ENCODE measurements at places on chromosomes 4 and X.
A peak's percentile ranks its signal among the peaks of the same experiment; 100 is the strongest.

DNA sequence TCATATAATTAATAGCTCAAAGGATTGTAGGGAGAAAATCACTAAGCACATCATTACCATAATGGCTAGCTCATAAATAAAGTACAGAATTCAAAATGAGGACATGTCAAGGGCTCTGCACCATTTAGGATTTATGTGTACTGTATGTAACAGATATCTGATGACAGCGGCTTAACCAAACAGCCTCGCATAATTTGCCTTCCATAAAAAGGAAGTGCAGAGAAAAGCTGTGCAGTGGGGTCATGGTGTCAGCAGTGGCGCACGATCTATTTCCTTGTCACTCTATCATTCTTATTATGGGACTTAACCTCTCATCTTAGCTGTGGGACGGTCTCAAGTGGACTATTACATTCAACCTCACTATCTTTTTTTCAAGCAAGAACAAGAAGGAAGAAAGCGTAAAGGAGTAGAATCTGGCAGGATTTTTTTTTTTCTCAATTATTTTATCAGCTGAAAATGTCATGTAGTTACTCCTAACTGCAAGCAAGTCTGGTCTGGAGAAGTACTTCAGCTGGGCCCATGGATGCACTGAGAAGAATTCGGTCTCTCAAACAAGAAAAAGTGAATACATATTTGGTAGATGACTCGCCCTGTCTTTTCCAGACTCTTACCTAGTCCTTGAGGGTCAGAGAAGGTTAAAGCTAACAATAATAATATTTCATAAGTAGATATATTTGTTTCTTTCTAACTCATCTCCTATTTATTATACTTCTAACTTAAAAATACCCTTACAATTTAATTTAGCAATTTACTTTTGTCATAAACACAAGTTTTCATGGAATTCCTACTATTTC is 94.6 kb downstream of the COX18 start:
- DNase-seq, result no peak

- DNase-seq, result no peak
Measured at GRCh38 chrX:47210661-47211425, 7.6 kb upstream of the CDK16 start.

DNA sequence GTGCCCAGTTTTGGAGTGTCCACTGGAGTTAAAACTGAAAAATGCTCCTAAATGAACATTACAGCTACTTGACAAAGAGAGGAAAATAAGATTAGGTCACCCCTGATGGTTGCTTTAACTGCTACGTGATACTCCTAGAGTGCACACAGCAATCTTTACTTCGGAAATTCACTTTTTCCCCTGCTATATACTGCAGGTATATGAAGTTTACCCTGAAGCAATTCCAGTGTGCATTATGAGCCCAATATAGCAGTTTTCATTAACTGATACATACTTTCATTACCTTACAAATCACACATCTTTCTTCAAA is 773 bp upstream of the ZNF827 start:
- DNase-seq, result no peak

DNA sequence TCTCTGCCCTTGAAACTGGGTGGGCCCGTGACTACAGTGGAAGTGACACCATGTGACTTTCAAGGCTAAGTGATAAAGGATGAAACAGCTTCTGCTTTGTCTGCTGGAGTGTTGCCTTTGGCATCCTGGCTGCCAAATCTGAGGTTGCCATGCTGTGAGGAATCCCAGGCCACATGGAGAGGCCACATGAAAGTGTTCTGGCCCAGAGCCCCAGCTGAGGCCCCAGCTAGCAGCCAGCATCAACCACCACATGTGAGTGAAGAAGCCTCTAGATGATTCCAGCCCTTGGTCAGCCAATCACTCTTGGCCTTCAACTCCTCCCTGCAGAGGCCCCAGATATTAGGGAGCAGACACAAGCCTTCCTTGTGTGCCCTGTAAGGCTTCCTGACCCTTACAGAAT is 94.4 kb upstream of the BCOR start:
- DNase-seq, result no peak

DNA sequence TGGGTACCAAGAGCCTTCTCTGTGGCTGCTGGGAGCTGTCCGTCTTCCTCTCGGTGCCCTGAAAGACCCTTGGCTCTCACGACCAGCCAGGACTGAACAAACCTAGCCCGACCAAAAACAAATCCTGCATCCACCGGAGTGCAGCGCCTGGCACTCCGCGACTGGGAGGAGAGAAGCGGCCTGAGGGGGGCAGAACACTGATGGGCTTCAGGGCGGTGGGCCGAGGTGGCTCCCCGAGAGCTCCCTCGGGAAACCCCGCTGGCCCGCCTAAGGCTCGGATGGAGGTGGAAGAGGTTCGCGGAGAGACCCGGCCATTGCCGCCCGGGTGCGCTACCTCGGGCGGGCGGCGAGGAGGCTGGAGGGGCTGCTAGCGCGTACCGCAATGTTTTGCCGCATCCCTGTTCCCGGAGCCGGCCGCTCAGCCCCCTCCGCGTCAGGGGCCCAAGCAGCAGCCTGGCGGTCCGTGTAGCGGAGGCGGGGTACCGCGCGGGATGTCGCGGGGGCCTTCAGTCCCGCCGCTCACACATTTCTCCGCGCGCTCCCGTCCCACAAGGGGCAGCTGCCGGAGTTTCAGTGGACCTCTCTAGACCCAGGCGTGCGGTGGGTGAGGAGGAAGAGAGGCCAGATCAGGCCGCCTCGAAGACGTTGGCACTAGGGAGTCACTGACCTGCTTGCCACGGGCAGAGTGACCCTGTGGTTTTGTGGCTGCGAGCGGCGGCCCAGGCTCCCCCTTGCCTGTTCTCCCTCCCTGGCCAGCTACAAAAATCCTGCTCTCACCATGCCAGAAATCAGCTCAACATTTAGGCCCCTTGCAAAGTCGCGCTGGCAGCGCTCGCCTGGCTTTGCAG is 2.2 kb downstream of the SLITRK4 start:
- no peak for DNase-seq

GRCh38 chr4:114694770-114695169 is 96.2 kb downstream of the UGT8 start:
- DNase-seq, result peak; percentile 6

- no peak for DNase-seq
Measured at GRCh38 chr4:153140294-153140693, 63.9 kb upstream of the TRIM2 start.

GRCh38 chrX:37603938-37604409 is 32.5 kb downstream of the LANCL3 start:
- DNase-seq, result no peak

DNA sequence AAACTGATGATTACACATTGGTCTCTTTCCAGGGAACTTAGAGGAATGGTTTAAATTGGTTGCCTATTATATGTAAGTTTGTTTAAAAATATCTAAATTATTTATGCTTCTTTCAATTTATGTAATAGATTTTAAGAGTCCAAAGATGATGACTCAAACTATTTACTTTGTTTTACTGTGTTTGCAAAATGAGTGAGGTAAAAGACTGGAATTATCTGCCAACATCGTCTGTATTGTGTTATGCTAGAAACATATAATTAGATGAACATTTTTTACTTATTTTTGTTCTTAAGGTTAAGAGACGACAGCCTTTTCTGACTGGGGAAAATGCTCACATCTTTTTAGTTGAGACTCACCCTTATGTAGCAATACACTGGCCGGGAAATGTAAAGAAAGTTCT is 51.1 kb upstream of the SYTL5 start:
- DNase-seq, result no peak

DNA sequence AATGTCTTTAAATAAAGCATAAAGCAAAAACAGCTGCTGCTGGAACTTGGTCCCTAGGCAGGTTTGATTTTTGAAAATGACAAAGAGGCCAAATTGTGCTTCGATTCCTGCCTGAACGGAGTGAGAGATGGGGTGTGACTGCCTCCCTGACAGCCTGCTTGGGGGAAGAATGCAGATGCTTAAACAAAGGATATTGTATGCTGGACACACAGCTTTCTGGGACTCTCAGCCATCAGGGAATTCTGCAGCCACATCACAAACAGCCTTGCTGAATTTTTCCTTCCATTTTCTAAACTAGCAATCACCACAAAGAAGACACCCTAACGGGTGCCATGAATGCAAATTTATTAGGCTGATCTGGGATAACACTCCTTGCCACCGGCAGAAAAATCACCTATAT is 83.9 kb upstream of the CPEB2 start:
- DNase-seq, result no peak

DNA sequence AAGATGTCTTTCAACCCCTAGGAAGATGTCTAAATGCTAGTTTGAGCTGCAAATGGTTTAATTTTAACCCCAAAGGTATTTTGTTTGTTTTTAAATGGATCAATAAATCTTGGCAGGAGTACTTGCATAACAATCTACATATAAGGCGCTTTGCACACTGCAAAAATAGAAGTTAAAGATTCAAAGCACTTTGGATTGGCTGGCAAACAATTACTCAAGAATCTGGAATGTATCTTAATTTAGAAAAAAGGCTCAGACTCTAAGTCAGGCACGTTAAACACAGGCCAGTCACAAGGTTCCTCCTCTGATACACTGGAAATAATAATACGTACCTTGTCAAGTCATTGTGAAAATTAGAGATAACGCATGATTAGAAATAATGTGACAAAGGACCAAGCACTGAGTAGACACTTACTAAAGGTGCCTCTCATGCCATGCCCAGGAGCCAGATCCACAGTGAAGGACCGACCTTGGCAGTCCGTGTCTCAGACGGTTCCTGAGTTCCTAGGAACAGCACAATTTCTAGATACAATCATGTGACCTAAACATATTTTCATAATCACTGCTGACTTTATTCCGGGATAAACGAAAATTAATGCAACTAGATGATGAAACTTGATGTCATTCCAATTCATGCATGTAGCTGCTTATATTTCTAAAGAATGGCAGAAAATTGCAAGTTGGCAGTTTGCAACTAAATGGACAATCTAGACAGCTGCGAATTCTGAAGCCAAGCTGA is 49.6 kb downstream of the PROM1 start:
- no peak for DNase-seq

GRCh38 chr4:13640149-13640940 is 12.8 kb upstream of the BOD1L1 start:
- DNase-seq, result peak; percentile 77

GRCh38 chr4:39715788-39716187 is 17.9 kb downstream of the UBE2K start:
- DNase-seq, result no peak

DNA sequence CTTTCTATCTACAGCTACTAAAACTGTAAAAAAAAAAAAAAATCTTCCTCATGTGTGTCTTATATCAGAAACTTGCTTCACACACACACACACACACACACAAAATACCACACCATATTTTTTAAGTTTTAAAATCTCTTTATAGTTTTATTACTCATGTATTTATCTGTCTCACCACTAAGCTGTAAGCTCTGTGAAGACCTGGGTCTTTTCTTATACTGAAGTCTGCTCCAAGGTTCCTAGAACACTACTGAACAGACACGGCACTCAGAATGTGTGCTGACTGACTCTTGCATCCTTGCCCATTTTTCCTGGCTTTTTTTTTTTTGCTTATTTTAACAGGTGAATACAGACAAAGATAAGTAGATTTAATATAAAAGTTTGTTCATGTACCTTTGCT is 135.6 kb upstream of the CXXC4 start:
- DNase-seq, result no peak

DNA sequence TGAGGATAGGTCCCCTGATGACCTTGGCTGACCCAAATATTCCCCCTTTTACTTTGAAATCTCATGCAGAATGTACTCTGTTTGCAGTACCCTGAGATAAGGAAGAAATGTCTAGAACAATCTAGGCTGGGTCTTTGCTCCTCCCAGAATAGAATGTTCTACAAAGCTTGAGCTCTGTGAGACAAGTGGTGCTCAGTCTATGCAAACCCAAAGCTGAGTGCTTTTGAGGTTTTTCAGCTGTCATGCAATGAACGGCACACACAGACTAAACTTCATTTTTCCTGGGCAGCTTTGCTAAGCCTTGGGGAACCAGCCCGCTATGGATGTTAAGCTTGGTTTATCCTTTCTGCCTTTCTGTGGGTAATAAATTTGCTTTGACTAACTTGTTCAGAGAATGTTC is 513.6 kb downstream of the FAT4 start:
- DNase-seq, result no peak

DNA sequence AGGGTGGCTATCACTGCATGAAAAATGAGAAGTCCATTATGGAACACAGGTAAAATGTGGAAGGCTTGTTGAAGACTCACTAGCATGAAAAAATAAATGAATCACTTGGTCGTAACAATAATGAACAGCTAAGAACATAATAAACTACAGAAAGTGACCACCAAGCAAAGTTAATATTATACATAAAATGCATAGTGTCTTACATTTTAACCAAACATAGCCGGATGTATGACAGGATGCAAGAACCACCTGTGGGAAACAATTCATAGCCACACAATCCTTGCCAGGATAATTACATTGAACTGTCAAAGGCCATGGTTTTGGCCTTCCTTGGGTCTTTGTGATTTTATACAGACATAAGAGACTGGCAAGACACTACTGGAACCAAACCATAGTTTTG is 81.9 kb upstream of the ATXN3L start:
- DNase-seq, result no peak

DNA sequence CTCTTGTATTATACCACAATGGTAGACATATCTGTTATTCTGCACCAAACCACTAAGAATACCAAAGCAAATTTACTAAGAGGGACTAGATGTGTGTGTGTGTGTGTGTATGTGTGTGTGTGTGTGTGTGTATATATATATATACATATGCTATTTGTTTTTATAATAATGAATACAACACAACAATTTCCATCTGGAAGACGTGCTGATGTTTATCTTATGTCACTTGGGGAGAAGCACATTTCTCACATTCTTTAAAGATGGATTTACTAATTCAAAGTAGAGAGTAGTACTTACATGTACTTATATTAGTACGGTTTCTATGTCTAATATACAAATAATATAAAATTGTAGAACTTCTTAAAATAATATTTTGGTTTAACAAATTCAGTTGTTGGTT is 52.0 kb downstream of the EDNRA start:
- DNase-seq, result no peak

DNA sequence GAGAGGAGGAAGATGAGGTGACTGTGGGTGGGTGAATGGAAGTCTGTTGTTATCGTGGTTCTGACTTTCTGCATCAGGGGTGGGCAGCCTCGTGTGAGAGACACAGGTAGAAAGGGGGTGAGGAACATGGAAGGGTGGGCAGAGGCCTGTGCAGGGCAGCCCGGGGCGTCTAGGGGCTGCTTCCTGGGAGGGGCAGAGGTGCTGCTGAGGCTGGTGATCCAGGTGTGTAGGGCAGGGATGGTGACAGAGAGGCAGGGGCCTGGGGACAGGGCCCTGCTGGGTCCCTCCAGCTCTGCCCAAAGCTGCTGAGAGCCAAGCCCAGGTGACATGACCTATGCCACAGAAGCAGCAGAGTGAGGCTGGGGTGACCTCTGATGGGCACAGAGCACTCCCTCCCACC is 89.7 kb upstream of the C4orf50 start:
- DNase-seq, result no peak

GRCh38 chr4:109969087-109969486 is 56.4 kb downstream of the EGF start:
- no peak for DNase-seq

- no peak for DNase-seq
Measured at GRCh38 chr4:174217273-174218126, 66.0 kb downstream of the FBXO8 start.

DNA sequence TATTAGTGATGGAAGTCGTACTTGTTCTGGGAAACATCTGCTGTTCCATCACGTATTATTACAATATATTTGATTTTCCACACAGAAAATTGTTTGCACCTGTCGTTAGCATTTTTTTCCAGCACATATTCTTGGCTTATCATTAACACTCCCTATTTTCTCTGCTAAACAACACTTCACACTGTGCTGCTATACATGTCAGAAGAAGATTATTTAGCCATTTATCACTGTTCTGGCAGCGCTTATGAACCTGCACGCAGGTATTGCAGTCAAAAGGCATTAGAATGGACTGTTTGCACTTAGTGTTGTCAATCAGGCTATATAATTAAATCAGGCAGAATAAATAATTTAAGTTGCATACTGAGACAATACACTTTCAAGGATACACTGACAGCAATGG is 218.6 kb downstream of the CHM start:
- DNase-seq, result no peak

Data from NT2/D1 (cell line).